ENCODE measurements at places on chromosomes 4 and X.

GRCh38 chrX:117508021-117508420, 608.6 kb downstream of the KLHL13 start:
- DNase-seq: no peak

GRCh38 chrX:147847999-147848398, 63.7 kb upstream of the FMR1 start:
- DNase-seq: no peak

GRCh38 chr4:152810715-152811287, 31.0 kb downstream of the ARFIP1 start:
- DNase-seq: no peak

DNA sequence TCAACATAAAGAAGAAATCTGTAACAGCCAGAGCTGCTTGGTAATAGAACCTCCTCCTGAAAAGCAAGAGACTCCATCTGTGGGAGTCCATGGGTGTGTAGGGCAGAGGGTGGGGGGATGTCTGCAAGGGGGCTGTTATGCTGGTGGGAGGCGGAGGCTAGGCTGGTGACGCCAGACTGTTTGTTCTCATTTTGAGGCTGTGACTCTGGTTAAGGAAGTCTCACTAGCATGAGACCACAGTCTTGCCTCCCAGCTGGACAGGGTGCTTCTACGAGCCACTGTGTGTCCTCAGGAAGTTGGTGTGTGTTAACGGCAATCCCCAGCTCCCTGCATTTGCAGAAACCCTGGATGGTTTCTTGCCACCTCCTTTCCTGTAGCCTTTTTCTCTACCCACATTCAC, 79.8 kb downstream of the NSUN7 start:
- DNase-seq: no peak

Data from midbrain (tissue), 1 donor.